ENCODE measurements at places on chromosomes 1 and 21.
A peak's percentile ranks its signal among the peaks of the same experiment; 100 is the strongest.

DNA sequence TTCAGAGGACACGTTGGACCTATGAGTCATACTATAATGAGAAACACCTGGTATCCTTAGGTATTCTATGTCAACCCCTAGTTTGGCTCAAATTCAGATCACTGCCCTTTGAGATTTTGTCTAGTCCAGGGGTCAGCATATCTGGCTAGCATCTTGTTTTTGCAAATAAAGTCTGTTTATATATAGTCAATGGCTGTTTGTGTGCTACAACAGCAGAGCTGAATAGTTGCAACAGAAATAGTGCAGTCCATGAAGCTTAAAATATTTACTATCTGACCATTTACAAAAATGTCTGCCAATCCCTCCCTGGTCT is 48.5 kb upstream of the EDEM3 start:
- DNase-seq, result no peak

- DNase-seq, result peak; percentile 35
These were observed 26.8 kb downstream of the TMEM201 start for GRCh38 chr1:9615316-9616063.

GRCh38 chr1:114274621-114275317 is 121.1 kb upstream of the SYT6 start:
- DNase-seq, result no peak

- peak; percentile 6 for DNase-seq
These were observed 3.3 kb upstream of the IL23R start for GRCh38 chr1:67162954-67163353.

- no peak for DNase-seq
These were observed 29.8 kb downstream of the PKP1 start for GRCh38 chr1:201313086-201313485.

GRCh38 chr1:228376651-228377631 is 29.7 kb downstream of the TRIM11 start:
- no peak for DNase-seq

DNA sequence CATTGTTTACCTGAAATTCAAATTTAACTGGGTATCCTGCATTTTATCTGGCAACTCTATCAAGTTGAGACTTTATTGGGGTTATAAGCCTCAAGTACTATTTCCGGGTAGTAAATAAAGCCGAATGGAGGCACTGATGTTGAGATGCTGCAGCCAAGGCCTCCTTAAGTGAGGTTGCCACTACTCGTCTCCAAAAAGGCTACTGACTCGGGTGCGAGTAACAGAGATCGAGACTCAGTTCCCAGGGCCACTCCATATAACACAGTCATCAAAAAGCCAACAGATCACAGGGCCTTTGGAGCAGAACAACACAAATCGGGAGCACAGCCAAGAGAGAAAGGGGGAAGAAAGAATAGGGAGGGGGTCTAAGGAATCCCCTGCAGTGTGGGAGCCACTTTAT is 524 bp downstream of the COPA start:
- no peak for DNase-seq

DNA sequence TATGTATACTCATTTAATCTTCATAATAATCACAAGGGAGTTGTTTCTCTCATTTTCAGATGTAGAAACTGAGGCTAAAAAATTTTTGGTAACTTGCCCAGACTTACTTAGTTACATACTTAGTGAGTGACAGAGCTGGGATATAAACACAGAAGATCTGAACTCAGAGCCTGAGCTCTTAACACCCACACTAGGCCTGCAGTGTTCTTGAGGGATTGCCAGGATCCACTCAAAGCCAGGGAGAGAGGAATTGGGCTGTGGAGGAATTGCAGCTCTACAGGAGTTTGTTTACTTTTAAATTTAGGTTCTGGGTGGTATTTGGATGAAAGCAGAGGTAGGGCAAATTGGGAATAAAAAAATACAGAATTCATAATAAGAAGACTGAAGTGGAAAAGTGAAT is 515.1 kb upstream of the PLXNA2 start:
- no peak for DNase-seq

- no peak for DNase-seq
These were observed 37.8 kb upstream of the SIPA1L2 start for GRCh38 chr1:232667778-232668165.

GRCh38 chr1:59282951-59283350 is 13.9 kb upstream of the FGGY start:
- DNase-seq, result no peak
